ENCODE measurements at places on chromosomes 4 and X.

DNA sequence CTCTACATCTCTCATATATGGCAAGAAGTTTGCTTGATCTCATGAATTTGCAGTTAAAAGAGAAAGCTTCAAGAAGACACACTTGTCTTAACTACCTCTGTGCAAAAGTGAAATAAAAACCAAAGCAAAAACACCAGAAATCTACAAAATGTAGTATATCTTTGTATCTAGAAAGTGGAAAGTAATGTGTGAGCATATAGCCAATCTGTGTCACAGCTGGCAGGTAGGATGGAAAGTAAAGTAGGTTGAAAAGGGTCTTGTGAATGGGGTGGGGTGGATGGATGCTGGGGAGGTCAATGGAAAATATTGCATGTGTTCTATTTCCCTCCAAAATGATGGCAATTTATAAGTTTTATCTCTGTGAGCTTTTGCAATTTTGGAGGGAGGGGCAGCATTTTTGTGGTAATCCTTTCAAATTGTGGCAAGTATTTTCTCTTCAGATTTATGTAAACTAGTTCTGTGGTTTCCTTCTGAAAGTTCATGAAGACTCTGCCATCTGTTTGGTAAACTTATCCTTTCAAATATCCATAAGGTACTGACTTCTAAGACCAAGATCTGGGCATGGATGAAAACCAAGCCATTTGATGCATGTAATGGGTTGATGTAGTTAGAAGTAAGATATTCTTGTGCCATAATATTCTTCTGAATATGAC is 215.9 kb upstream of the GIMD1 start:
- no peaks in the 10 kb centered on the region for H3K4me1 ChIP-seq
- H3K27me3 ChIP-seq = no peaks in the 10 kb centered on the region
- H3K27ac ChIP-seq = no peak overlapping the region
- DNase-seq = no peak
- H3K36me3 ChIP-seq = no peaks in the 10 kb centered on the region

DNA sequence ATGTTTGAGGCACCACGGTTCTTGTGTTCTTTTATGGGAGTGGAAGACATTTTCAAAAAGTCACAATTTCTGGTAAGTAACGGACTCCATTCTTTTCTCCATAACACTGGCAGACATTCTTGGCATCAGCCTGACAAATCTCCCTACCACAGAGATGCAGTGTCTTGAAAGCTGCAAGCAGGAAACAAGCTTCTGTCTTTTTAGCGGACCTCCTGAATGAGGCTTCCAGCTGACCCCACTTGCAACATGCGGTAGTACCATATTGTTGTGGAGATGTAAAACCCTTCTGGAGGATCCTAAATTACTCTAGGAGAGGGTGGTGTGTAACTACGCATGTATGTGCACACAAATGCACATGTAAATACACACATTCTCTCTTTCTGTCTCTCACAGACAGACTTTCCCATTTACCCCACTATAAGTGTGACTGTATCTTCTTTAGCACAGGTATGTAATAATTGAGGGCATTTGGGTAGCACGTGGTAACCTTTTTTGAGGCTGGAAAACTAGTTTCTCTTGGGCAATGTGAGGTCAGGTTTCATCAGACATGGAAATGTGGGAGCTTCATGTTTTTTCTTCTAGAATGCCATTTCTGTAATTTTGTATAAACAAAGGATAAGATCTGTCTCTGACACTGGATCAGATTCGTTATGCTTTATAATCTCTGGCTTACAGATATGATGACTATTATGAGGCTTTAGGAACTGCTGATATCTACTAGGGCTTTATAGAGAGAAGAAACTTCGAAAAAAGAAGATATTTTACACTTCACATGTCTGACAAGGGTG is 130.1 kb downstream of the MGST2 start:
- H3K4me1 ChIP-seq = peaks cover 7% of the 10 kb centered on the region
- H3K27me3 ChIP-seq = no peaks in the 10 kb centered on the region
- no peaks in the 10 kb centered on the region for H3K36me3 ChIP-seq
- no peak overlapping the region for H3K4me3 ChIP-seq
- no peak for DNase-seq

- peaks cover 24% of the 10 kb centered on the region for H3K4me1 ChIP-seq
- H3K4me3 ChIP-seq = peak overlapping the region; percentile 54
- no peaks in the 10 kb centered on the region for H3K36me3 ChIP-seq
- no peak overlapping the region for H3K27ac ChIP-seq
- H3K27me3 ChIP-seq = no peaks in the 10 kb centered on the region
- DNase-seq = no peak
Measured at GRCh38 chr4:56656346-56656643, 24.8 kb downstream of the HOPX start.

GRCh38 chrX:11103006-11103405 is 8.1 kb upstream of the HCCS start:
- no peaks in the 10 kb centered on the region for H3K27me3 ChIP-seq
- DNase-seq = no peak
- no peak overlapping the region for H3K4me3 ChIP-seq
- peaks cover 7% of the 10 kb centered on the region for H3K4me1 ChIP-seq
- H3K27ac ChIP-seq = no peak overlapping the region
- H3K36me3 ChIP-seq = no peaks in the 10 kb centered on the region

- no peaks in the 10 kb centered on the region for H3K36me3 ChIP-seq
- H3K27ac ChIP-seq = no peak overlapping the region
- no peaks in the 10 kb centered on the region for H3K4me1 ChIP-seq
- H3K27me3 ChIP-seq = no peaks in the 10 kb centered on the region
- H3K4me3 ChIP-seq = no peak overlapping the region
- no peak for DNase-seq
Measured at GRCh38 chr4:15162046-15162445, 159.8 kb downstream of the CPEB2 start.

DNA sequence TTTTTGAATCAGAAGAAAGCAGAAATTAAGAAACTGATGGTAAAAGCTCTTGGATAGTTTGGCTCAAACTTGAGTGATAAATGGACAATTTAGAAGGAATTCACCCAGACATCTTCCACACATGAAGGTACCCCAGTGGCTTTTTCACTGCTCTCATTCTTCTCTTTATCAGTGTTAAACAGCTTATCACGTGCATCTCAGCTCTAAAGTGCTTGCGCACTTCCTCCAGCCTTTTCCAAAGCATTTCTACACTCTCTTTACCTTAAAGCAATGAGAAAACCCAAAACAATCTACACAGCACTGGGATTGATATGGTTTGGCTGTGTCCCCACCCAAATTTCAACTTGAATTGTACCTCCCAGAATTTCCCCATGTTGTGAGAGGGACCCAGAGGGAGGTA is 509.1 kb upstream of the FAT1 start:
- H3K27me3 ChIP-seq = no peaks in the 10 kb centered on the region
- no peaks in the 10 kb centered on the region for H3K36me3 ChIP-seq
- H3K4me3 ChIP-seq = no peak overlapping the region
- no peak for DNase-seq
- H3K27ac ChIP-seq = no peak overlapping the region
- no peaks in the 10 kb centered on the region for H3K4me1 ChIP-seq

- H3K4me1 ChIP-seq = peaks cover 35% of the 10 kb centered on the region
- no peaks in the 10 kb centered on the region for H3K36me3 ChIP-seq
- H3K27ac ChIP-seq = no peak within 1 kb of the TSS
- peak within 1 kb of the TSS; percentile 44 for H3K4me3 ChIP-seq
Measured at GRCh38 chr4:4386736-4387392, at the start of gene NSG1. Gene NSG1 (plus strand): TSS chr4:4387102. CDS start chr4:4387630, 528 bp downstream.

DNA sequence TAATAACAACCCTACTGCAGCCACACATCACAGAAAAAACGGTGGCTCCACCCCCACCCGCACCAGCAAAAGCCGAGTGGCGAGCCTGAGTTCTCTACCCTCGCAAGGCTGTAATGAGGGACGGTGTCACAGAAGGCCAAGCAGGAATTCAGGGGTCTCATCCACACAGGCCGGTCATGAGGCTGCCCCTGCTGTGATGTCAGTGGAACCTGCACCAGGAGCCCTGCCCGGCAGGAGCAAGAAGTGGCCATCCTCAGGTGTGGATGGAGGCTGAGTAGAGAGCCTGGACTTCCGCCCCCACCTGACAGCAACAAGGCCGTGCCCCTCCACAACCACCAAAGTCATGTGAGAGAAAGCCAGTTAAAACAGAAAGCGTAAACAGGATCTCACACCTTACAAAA is 20.6 kb downstream of the LYAR start:
- DNase-seq = no peak
- H3K36me3 ChIP-seq = peaks cover 72% of the 10 kb centered on the region
- no peak overlapping the region for H3K4me3 ChIP-seq
- no peaks in the 10 kb centered on the region for H3K27me3 ChIP-seq
- no peaks in the 10 kb centered on the region for H3K4me1 ChIP-seq

DNA sequence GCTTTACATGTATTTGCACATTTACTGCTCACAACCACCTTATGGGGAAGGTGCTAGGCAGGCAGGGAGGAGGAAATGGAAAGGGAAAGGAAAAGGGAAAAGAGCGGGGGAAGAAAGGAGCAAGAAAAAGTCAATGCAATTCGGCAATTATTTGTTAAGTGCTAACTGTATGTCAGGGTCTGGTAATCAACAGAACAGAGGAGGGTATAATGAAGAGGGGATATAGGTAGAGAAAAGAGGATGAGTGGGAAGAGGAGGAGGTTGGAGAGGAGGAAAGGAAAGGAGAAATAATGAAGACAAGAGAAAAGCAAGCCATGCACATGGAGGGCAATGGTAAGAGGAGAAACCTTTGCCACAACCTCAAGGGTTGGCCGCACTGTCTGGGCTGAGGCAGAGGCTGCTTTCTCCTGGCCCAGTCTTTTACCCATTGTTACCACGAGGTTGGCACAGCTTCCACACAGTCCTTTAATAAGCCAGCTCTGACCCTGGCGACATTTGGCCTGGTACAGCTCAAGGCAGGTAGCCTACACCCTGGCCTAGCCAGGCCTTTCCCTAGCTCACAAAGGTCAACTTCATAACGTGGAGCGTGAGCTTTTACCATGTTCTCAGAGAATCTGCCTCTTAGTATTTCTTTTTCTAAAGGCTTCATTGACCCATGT is 836 bp downstream of the BTK start:
- H3K4me3 ChIP-seq = no peak overlapping the region
- H3K36me3 ChIP-seq = no peaks in the 10 kb centered on the region
- no peak overlapping the region for H3K27ac ChIP-seq
- no peak for DNase-seq
- no peaks in the 10 kb centered on the region for H3K27me3 ChIP-seq

DNA sequence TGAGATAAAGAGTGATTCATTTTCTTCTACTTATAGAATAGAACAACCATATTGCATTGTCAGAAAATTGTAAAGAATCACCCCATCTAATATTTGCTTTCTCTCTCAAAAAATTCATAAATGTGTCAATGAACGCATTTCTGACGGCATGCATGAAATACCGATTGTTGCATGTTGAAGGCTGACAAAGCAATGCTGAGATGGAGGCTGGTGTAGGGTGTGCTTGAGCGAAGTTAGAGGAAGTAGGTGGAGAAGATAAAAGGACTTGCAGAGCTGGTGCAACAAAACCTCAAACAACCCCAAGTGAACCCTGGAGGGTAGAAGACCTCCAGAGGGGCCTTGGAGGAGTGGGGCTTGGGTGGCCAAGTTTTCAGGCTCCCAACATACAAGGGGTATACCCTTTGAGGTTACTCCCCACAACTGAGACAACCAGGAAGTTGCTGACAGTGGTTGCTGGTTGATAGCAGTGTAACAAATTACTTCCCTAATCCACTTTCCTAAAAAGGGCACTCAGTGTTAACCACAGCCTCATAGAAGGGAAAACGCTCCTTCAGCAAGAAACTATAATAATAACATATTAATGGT is 452.7 kb downstream of the NLGN4X start:
- no peaks in the 10 kb centered on the region for H3K4me1 ChIP-seq
- no peak for DNase-seq
- no peaks in the 10 kb centered on the region for H3K36me3 ChIP-seq
- H3K27me3 ChIP-seq = no peaks in the 10 kb centered on the region

DNA sequence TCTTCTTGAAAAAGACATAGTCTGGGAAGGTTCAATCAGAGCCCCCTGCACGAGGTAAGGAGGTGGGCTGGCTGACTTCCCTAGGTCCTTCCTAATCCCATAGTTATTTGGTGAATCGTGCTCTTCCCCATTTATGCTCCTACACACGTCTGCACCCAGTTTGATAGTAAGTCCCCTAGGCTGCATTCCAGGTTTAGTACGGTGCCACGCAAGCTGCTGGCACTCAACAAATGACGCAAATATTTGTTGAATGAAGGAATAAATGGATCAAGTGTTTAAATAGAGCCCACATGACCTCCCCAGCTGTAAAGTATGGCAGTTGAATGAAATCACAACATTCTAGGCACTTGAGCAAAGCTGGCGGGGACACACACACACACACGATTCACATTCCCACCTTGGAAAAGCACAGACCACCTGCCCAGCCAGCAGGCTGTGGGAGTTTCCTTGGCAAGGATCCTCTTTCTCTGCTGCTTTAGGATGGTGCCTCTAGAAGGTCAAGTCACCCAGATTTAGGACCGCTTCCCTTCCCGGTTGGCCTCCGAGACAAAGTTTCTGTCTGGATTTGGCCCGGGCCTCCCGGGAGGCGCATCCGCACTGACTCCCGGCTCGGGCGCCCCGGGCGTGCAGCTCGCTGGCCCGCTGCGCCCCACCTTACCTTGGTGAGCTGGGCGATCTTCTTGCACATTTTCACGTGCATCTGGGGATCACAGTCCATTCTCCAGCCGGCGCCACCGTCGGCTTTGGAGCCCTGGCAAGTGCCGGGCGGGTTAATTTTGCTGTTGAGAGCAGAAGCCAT is 721 bp downstream of the FAM184B start:
- H3K4me1 ChIP-seq = no peaks in the 10 kb centered on the region
- no peak overlapping the region for H3K27ac ChIP-seq
- no peaks in the 10 kb centered on the region for H3K36me3 ChIP-seq
- no peaks in the 10 kb centered on the region for H3K27me3 ChIP-seq

GRCh38 chr4:8745826-8746225 is 125.8 kb downstream of the HMX1 start:
- H3K36me3 ChIP-seq = no peaks in the 10 kb centered on the region
- no peak overlapping the region for H3K4me3 ChIP-seq
- no peak overlapping the region for H3K27ac ChIP-seq

- H3K27me3 ChIP-seq = no peaks in the 10 kb centered on the region
- H3K4me3 ChIP-seq = peak overlapping the region; percentile 87
- DNase-seq = peak; percentile 87
- peak overlapping the region; percentile 100 for H3K27ac ChIP-seq
Measured at GRCh38 chr4:139176302-139177048, 543 bp downstream of the ELF2 start.

- peaks cover 28% of the 10 kb centered on the region for H3K36me3 ChIP-seq
- H3K4me3 ChIP-seq = peak overlapping the region; percentile 32
- no peak for DNase-seq
- peaks cover 7% of the 10 kb centered on the region for H3K4me1 ChIP-seq
- peak overlapping the region; percentile 75 for H3K27ac ChIP-seq
- H3K27me3 ChIP-seq = no peaks in the 10 kb centered on the region
Measured at GRCh38 chrX:2484256-2484655, 16.5 kb downstream of the DHRSX start.

GRCh38 chrX:121010218-121010617 is 24.7 kb upstream of the CT47A1 start:
- no peaks in the 10 kb centered on the region for H3K27me3 ChIP-seq
- no peak for DNase-seq
- no peaks in the 10 kb centered on the region for H3K36me3 ChIP-seq
- no peak overlapping the region for H3K27ac ChIP-seq
- no peaks in the 10 kb centered on the region for H3K4me1 ChIP-seq
- H3K4me3 ChIP-seq = no peak overlapping the region

- peak overlapping the region; percentile 86 for H3K27ac ChIP-seq
- H3K36me3 ChIP-seq = no peaks in the 10 kb centered on the region
- no peaks in the 10 kb centered on the region for H3K27me3 ChIP-seq
- H3K4me3 ChIP-seq = peak overlapping the region; percentile 16
- H3K4me1 ChIP-seq = no peaks in the 10 kb centered on the region
- DNase-seq = no peak
Measured at GRCh38 chrX:76148753-76149152, 24.1 kb upstream of the PBDC1 start.

GRCh38 chr4:7462509-7462971 is 27.8 kb upstream of the PSAPL1 start:
- no peaks in the 10 kb centered on the region for H3K4me1 ChIP-seq
- DNase-seq = no peak
- H3K36me3 ChIP-seq = no peaks in the 10 kb centered on the region
- no peaks in the 10 kb centered on the region for H3K27me3 ChIP-seq
